ENCODE measurements at places on chromosomes 5 and 9.
A peak's percentile ranks its signal among the peaks of the same experiment; 100 is the strongest.

DNA sequence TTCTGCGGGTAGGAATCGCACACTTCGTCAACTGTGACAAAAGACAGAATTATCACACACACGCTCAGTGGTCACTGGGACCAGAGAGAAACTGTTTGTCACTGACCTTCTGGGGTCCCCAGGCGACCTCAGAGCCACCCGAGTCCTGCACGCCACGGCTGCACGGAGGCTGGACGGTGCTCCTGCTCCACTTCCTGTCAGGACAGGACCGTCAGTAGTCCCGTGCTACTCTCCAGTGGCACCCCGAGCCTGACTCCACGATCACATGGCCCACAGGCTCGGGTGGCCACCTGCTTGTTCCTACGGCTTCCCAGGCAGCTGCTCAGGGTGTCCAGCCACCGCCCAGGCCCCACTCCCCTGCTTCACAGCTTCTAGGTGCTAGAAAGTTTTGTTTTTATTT, 17.9 kb downstream of the MRNIP start:
- DNase-seq: no peak

DNA sequence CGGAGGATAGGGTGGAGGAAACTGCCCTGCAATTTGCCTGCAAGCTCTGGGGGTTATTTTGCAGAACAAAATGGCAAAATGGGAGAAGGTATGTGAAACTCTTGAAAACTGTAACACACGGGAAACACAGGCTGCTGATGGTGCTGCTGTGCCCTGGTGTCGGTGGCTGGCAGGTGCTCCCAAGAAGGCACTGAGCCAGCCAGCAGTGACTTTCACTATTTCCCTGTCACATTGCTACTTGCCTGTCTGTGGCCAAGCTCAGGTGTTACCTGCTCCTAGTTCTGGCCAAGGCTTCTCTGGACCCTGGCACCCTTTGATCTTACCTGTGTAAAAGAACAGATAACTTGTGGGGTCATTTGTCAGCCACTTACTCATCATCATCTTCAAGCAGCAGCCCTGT, 102.2 kb downstream of the CMYA5 start:
- DNase-seq: no peak

DNA sequence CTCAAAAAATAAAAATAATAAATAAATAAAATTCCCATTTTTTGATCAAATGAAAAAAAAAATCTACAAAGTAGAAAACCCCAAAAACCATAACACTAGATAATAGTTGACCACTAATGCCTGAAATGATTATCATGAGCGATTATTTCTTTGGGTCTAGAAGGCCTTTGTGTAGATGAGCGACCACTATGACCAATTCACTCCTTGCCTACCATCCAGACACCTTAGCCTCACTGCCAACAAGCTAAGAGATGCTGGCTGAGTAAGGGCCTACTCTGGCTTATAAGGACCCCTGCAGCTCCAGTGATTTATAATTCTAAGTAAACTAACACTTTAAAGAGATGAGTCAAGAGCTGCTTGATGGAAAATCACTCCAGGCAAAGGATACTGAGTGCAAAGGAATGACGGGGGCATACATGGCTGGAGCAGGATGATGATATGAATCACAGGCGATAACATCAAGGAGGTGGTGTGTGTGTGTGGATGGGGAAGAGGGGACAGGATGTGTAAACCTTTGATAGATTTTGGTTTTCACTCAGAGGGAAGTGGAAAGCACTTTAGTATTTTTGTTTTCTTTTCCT, 4.8 kb upstream of the F2RL1 start:
- no peak for DNase-seq

DNA sequence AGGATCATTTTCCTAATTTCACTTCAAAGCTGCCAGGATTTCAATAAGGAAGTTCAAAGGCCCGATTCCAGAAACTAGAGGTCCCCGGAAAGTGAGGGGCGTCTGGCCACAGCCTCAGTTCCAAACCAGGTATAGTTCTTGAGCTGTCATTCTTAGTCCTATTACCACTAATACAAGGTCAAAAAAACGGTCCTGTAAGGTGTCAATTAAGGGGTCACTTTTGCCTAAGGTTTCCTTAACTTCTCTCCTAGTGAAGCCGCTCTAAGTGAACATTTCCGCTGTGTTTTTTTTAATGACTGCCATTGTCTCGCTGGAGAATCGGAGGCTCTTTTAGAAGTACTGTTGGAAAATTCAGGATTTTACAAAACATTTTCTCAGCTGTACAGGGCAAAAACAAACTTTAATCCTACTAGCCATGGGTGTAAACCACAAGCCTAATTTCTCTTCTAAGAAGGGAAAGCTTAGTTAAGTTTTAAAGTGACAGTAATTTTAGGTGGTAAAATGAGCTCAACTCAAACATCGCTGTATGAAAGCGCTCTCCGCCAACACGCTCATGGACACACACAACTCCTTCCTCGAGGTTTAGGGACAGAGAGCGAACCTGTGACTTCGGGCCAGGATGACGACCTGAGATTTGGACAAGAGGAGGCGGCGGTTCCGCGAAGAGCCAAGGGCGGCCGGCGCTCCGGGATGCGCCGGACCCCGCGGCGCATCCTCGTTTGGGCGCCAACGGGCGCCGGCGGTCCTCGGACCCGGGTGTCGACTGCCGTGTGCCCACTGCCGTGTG, 76.7 kb upstream of the IFNE start:
- DNase-seq: no peak

GRCh38 chr9:7234144-7234543, 476.4 kb downstream of the KDM4C start:
- DNase-seq: peak; percentile 38

DNA sequence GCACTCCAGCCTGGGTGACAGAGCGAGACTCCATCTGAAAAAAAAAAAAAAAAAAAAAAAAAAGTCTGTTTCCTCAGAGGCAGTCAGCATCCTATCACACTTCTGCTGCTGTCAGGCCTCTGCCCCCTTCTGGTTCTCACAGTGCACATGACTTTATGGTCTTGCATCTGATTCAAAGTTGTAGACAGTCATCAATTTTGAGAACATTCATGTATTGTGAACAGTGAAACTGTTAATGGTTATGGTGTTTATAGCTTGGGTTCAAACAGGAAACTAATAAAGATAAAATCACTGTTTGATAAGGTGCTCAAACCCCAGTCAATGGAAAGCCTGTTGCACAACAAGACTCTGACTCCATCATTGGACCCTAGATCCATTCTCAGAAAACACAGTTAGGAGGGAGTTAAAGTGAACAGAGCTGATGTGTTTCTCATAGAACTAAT, 61.4 kb downstream of the FOXD1 start:
- no peak for DNase-seq

DNA sequence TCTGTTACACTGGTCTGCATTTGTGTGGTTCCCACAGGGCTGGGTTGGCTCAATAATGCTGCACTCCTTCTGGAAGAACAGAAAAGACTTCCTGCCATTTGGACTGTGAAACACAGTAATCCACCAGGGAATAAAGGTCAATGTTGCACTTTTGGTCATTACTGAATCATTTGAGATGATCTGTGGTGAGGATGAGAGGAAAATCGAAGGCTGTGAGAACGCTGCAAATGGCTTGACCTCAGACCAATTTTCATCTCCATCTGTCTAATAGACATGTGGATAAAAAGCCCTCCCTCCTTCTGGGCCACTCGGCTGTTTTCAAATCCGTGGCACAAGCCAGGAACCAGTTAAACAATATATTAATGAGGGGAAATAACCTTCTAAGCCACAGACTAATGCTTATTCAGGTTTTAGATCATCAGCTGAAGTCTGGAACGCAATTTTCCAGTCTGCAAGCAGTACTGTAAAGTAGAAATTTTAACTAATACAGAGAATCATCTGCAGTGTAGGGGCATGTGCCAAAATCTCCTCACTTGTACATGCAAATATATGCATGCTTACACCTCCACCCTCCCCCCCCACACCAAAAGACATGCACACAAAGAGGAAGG, 20.2 kb downstream of the TLE1 start:
- no peak for DNase-seq

GRCh38 chr9:114084282-114085073, 6.4 kb upstream of the AMBP start:
- DNase-seq: no peak

- DNase-seq: no peak
Measured at GRCh38 chr5:71864730-71865601, 145.9 kb downstream of the CARTPT start.

GRCh38 chr5:54520438-54520846, 2.9 kb downstream of the SNX18 start:
- DNase-seq: peak; percentile 23

DNA sequence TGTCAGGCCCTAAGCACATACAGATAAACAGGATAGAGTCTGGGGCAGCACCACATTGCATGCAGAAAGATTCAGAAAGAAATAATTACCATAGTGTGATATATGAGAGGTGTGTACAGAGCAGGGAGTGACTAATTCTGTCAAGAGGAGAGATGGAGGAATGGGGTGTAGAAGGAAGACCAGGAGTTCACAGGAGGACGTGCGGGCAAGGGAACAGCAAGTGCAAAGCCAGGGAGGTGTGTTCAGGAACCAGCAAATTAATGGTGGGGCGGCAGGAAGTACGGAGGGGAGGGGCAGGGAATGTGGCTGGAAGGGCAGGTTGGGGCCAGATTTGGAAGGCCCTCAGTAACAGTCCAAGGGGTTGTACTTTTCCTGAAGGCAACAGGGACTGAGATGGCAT, 17.4 kb downstream of the EGR1 start:
- no peak for DNase-seq

GRCh38 chr9:16206518-16206917, 653.7 kb downstream of the CCDC171 start:
- no peak for DNase-seq

DNA sequence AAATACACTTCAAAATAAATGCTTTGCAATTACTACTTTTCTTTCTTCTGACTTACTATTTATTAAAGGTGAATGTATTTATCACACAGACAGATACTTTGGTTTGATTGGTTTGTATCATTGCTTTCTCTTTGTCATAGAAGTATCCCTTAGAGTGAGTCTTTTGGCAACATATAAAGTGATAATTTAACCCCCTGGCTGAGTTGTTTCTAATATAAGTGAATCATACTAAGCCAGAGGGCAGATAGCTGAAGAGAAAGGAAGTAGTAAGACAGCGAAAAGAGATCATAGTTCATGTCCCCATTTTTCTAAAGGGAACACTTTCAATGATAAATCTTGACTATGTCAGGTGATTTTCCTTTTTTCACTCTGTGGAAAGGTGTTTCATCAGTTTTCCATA, 38.6 kb downstream of the CAMK4 start:
- no peak for DNase-seq

DNA sequence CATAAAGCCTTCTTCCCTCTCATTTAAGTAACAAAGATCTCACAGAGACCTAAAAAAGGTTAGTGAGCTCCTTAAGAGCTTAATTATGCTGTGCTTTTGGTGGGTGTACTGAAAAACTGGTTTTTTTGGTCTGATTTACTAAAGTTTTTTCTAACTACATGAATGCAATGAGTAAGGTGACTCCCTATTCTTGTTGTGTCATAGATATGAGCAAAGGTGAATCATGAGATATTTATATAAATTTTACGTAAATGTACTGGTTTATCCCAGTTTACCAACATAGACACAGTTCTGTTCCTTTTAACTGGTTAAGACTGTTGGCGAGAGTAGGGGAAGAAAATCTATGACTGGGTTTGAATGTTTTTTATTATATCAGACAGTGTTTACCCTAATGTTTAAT, 250.5 kb downstream of the NR2F1-AS1 start:
- DNase-seq: no peak

DNA sequence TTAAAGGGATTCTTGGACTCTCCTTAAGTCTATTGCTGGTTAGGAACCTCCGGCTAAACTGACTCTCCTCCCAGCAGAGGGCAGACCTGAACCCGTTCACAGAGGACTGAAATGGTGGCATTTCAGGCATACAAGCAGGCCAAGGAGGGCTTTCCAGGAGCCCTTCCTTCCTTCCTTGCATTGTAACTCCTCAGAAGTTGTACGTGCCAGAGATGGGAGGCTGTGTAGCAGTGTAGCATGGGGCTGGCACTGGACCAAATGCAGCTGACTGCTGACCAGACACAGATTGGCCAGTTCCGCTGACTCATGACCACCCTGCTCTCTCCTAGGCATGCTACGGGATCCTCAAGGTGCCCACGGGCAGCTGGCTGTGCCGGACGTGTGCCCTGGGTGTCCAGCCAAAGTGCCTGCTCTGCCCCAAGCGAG, 36.4 kb downstream of the JADE2 start:
- DNase-seq: peak; percentile 42

DNA sequence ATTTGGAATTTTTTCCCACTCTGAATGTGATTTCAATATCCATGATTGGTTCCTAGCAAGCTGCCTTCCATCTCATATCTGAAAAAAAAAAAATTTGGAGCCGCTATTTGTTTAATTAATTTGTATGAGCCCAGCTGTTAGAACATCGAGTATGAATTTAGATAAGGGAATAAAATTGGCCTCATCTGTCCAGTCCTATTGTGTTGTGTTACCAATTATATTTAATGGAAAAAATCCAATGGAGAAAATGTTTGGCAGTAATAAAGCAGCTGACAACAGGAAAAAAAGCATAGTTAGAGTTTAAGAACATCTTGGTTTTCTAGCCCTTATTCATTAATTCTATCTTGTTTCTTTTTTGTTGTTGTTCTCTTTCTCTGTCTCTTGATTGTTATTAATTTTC, 735.6 kb upstream of the RIOK2 start:
- DNase-seq: no peak

- DNase-seq: no peak
Measured at GRCh38 chr9:97766092-97766491, 69.0 kb upstream of the XPA start.

DNA sequence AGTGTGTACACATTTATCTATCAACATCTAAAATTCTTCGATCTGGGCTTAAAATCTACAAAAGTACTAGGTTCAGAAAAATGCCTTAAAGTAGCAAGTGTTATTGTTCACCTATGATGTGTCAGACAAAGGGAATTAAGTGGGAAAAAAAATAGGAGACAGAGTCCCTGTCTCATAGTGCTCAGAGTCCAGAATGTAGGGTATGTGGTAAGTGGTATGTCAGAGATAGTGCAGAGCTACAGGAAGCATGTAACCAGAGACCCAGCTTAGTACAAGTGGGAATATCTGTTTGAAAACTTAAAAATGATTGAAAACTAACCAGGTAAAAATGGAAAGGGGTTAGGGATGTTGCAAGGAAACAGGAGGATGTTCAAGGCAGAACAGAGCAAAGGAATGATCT, 482.8 kb downstream of the ELAVL2 start:
- no peak for DNase-seq

DNA sequence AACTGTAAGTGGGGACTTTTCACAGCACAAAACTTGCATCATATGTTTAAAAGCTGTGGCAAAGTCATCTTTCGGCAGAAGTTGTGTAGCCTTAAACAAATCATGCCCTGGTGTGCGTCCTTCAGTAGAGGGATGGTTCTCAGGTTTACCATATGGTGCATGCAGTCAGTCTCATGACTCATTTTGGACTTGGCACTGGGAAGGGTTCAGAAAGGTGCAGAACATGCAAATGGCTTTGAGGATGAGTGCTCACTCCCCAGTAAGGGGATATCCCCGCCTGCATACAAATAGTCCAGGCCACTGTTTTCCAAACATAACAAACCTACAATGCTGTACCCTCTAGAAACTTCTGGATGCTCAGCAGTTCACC, 260.3 kb downstream of the NDUFS4 start:
- no peak for DNase-seq

GRCh38 chr5:63831381-63831780, 130.9 kb downstream of the HTR1A start:
- DNase-seq: no peak

GRCh38 chr9:37650873-37651768, at the start of gene FRMPD1:
FRMPD1 (plus strand) TSS chr9:37650954; CDS start chr9:37692642, 41,688 bp downstream.
- DNase-seq: no peak

- no peak for DNase-seq
Measured at GRCh38 chr5:114249823-114250222, 112.0 kb upstream of the KCNN2 start.

- no peak for DNase-seq
Measured at GRCh38 chr5:122839731-122840130, 5.7 kb upstream of the SNX24 start.

Data from nephron progenitor cell (in vitro differentiated cells).